ENCODE measurements at places on chromosomes 16 and 17.

GRCh38 chr17:13200671-13201070 is 182.8 kb upstream of the ELAC2 start:
- DNase-seq: no peak

- peak; percentile 26 for DNase-seq
Measured at GRCh38 chr17:21214777-21215541, 998 bp upstream of the TMEM11 start.

DNA sequence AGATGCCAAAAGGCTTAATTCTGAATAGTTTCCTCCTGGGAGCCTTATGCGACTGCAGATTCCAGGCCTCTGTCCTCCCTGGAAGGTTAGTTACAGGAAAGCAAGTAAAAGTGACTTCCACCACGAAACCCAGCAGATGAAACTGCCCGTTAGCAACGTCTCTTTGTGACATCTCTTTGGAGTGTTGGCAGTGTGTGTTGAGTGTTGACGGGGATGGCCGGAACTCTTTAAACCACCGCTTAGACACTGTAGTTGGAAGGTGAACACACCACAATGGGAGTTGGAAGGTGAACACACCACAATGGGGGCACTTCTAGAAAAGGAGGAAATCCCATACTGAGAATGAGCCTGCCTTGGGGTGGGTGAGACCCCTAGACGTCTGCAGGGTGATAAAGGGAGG is 858 bp downstream of the SKAP1 start:
- no peak for DNase-seq

DNA sequence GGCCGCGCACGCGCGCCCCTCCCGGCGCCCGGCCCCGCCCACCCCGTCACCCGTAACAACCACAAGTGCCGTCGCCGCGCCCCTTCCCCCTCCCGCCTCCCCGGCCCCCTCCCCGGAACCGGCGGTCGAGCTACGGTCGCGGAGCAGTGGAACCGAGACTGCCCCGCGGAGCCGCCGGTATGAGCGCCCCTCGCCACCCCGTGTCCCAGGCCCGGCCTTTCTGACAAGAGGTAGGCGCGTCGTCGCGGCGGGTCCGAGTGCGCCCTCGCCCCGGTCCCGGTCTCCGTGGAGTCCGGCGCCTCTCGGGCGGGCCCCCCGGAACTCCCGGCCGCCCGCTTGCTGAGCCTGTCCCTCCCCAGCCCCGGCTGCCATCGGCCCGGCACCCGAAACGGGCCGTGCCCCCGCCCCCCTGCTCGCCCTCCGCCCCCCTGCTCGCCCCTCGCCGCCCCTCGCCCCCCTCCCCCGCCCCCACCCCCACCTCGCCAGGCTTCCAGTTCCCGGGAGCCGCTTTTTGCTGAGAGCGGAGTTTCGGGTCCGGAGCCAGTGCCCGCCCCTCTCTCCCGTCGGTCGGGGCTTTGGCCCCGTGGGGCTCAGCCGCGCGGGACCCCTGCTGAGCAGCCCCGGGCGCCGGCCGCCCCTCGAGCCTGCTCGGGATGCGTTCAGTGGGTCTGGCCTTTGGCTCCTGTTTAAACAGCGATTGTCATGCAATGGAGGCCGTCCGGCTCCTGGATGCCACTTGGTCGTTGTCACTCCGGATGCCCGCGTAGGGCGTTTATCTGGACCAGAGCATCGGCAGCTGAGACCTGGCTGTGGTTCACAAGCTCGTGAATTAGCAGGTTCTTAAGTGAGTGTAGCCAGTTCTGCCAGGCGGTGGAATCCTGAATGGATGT is at the start of gene SEC14L1:
Gene SEC14L1, plus strand, starts transcription at position 92 of the 890 bp plus-strand sequence. CDS start 2,628 bp downstream, outside the sequence.
- DNase-seq: no peak

- DNase-seq: no peak
Measured at GRCh38 chr16:83348991-83349390, 458.8 kb upstream of the HSBP1 start.

DNA sequence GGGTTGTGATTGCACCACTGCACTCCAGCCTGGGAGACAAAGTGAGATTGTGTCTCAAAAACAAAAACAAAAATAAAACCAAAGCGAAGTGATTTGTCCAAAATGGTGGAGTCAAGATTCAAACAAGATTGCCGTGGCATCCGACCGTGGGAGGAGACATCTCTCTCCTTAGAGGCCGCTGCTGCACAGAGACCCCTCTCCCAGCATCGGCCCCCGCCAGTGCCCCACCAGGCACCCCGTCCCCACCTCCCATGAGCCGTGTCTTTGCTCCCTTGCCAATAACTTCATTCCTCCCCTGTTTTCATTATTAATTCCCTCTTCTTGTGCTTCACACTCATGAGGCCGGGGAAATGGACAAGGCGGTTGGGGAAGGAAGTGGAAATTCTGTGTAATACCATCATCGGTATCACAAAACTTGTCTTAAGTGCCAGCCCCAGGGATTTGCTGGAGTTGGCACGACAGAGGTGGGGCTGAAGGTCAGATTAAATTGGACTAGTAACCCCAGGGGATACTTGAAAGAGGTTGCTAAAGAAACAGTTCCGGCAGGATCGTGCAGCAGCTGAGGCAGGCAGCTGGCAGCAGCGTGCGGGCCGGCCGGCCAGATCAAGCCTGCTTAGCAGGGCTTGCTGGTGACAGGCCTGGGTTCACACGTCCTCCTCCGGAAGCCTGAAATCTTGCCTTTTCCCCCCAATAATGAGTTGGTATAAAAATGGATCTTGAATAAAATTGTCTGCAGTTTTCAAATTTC is 66.8 kb downstream of the RTN4RL1 start:
- DNase-seq: no peak

GRCh38 chr16:13312063-13312462 is 410.7 kb downstream of the SHISA9 start:
- DNase-seq: no peak

DNA sequence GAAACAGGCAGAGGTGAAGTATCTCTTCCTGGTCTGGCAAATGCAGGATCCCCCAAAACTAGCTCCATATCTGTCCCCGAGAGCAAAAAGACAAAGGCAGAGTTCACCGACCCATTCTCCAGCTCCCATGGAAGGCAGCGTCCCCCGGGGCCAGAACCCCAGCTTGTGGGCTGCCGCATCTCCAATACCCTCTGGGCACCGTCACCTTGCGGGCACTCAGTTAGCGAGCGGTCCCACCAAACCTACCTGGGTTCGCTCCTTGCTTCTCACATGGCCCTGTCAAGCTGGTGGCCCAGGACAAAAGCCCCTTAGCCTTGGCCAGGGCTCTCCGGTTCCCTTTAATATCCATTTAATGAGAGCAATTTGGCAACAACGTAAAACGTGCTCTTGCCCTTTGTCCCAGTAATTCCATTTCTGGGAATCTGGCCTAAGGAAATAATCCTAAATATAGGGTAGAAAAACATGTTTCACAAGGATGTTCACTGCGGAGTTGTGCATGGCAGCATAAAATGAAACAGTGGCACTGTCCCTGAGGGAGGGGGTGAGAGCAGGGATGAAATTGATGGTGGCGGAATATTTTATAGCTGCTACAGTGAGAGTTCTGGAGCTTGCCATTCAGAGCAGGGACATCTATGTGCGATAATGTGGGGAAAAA is 157.1 kb downstream of the CMIP start:
- DNase-seq: no peak

GRCh38 chr16:17134586-17134985 is 336.2 kb downstream of the XYLT1 start:
- DNase-seq: no peak

GRCh38 chr17:70604854-70605253 is 435.5 kb downstream of the KCNJ2 start:
- no peak for DNase-seq

DNA sequence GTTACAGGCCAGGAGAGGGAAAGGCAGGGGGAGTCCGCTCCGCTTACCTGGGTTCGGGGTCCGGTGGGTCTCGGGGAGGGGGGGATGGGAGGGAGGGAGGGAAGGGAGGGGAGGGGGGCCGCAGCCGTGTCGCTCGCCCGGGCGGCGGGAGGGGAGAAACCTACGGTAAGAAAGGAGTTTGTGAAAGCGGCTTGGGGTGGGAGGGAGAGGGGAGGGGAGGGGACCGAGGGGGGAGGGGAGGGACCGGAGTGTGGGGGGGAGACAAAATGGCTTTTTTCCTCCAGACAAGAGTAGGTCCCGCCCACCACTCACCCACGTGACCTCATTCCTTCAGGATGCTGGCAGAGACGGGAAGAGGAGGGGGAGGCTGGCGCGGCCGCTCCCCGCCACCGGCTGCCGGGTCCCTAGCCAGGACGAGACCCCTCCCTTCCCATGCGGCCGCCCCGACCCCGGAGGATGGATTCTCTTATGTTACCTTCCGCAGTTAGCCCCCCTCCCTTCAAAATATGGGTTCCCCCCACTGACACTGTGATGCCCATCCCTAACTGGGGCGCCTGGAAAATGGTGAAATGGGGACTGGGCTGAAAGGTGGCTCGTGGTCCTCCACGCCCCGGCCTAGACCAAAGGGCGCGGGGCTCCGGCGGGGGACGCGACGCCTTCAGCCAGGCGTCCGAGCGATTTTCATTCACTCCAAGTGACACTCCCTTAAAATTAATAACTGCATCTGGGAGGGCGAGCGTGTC is at the start of gene PCGF2:
Gene PCGF2, minus strand, starts transcription at position 188 of the 743 bp plus-strand sequence. CDS start 7,934 bp downstream, outside the sequence.
- peak; percentile 69 for DNase-seq

- DNase-seq: peak; percentile 94
Measured at GRCh38 chr16:48123104-48123788, 32.5 kb downstream of the ABCC12 start.

All from kidney glomerular epithelial cell (primary cell).